NCI-H1417 treated with DMSO at 0.1 percent for 48 hours (cell line): ENCODE measurements at places on chromosomes 5 and 9.

DNA sequence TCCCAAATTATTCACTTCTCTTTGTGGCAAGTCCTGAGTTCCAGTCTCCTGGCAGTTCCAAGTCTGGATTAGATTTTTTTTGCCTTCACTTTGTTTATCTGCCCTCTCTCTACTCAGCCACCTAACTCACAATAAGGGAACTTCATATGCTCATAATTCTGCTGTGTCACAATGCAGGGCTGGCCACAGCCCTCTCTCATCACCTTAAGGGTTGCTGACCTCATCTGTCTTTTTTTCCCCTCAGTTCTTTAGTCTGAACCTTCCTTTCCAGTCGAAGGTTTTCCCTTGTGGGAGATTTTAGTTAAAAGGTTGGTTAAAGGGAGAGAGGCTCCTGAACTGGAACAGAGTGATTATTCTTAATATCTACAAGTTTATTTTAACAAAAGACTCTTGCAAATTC is 4.1 kb downstream of the BAG1 start:
- no peak for DNase-seq

DNA sequence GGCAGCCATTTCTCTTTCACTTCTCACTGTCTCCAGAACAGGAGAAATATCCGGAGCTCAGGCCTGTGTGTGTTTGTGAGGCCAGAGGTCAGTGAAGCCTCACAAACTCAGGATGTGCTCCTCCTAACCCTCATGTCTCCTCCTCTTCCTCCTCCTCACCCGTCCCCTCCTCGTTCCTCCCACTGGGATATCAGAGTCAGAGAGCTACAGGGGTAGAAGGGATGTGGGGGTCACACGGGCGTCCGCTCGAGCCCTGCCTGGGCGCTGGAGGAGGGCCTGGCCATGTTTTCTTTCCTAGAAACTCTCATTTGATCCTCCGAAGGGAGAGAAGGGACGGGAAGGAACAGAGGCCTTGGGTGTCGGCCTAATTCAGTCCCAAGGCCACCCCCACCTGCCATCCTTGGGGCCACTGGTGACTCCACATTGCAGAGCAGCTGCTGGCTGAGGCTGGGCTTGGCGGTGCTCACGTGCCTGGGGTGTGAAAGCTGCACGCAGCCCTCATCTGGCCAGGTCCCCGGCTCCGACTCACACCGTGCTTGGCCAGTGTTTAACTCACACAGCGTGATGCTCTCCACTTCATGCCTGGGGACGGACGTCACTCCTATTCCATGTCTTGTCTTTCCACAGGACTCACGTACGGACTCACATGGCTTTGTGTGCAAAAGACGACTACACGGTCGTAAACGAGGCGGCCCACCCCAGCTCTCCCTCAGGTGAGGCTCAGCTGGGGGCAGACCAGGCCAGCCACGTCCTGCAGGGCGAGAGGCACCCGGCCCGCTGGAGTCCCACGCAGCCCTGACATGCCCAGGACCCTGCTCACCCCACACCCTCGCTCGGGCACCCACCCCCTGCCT is 22.6 kb upstream of the SLC6A19 start:
- DNase-seq: no peak

DNA sequence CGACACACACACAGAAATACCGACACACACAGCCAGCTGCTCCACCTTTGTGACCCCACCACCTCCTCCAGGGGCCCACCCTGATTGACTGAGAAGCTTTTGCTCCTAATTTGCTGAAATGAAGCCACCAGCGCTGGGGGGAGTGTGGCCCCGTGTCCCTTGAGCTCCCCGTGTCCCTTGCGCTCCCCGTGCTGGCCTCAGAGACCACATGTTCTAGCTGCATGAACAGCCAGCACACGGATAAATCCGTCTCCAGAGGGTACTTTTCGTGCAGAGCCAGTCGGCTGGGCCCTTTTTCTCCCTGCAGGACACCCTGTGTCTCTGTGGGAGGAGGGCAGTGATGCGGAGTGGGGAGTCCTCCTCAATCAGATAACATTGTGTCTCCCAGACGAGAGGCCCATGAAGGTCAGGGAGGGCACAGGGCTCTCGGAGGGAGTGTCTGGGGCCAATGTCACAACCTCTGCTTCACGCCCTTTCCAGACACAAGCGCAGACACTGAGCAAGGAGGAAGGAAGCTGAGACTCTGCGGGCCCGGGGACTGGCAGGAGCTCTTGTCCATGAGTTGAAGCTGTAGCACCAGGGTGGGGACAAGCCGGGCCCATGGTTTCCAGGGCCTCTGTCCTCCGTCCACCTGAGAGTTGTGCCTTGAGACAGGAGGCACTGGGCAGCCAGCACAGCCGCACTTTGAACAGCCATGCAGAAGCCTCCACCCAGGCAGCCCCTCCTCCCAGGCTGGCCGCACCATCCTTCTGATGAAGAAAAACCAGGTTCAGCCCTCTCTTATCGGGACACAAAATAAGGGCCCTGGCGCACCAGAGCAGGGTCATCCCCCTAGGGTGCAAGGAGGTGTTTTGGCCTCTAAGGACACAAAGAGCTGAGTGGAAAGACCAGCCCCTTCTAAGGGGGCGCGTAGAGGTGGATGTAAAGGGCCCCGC is 36.4 kb upstream of the SLC6A19 start:
- no peak for DNase-seq

DNA sequence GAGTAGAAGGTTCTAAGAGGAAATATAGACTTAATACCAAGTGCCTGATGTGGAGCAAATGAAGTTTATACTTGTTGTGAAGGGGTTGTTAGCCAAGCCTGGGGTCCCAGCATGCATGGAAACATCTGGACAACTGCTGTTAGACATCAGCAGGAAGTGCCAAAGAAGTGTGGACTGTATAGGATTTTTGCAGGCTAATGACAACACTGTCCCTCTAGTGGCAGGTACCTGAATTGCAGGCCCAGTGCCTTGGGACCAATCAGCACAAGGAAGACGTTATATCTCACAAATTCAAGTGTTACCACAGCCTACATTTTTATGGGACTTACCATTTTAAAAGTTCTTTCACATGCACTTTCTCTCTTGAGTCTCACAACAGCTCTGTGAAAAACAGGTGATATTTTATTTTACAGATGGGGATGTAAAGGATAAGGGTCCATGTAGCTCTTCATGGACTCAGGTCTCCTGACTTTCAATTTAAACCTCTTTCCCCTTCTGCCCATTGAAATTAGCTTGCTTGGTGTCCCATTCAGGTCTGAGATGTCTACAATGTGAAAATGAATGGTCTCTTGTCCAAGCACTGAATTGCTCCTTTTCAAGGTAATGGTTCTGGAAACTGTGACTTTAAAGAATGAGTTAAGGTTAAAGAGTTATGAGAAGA is 89.0 kb upstream of the MAP1B start:
- no peak for DNase-seq

- no peak for DNase-seq
Measured at GRCh38 chr5:142597546-142598337, 88.1 kb downstream of the FGF1 start.

- DNase-seq: no peak
Measured at GRCh38 chr5:959581-960531, 48.7 kb upstream of the NKD2 start.

- DNase-seq: no peak
Measured at GRCh38 chr5:152288917-152289595, 116.0 kb downstream of the NMUR2 start.

DNA sequence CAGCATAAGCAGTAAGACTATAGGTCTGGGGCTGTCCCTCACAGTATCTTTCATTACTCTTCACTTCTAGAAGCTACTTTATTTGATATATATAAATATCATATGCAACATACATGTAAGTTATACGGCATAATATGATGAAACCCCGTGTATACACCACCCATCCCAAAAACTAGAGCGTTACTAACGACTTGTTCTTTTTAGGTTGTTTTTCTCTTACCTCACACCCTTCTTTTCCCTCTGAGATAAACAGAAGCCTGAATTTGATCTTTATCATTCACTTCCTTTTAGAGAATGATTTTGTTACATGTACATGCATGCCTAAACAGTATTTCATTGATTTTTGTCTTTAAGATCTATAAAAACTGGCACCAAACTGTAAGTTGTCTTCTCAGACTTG is 3.7 kb downstream of the TRMO start:
- no peak for DNase-seq

GRCh38 chr5:53321073-53321472 is 159.4 kb upstream of the FST start:
- DNase-seq: no peak

- DNase-seq: no peak
Measured at GRCh38 chr5:134432677-134433359, 21.1 kb upstream of the CDKN2AIPNL start.

DNA sequence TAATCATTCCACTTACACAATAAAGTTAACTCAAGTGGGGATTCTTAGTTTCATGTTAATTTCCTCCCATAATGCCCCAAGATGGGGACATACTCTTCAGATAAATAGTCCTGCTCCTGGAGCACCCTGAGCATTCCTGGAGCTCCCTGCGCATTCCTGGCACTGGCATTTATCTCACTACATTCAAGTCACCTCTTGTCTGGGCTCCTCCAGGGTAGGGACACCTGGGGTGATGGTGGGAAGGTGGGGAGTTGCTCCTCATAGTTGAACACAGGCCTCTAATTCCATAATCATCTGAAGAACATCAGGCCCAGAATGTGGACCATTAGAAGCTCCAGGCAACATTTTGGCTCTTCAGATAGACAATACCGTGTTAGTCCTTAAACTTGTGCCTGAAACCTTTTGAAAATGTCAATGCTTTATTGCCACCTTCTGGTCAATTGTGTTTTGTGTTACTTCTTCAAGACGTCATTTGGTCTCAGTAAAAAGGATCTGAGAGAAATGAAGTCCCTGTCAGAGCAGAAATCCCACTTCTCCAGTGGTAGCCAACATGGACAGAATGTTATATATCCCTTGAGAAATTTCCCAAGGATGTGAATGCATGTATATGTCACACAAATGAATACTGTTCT is 14.2 kb upstream of the AGGF1 start:
- DNase-seq: no peak

DNA sequence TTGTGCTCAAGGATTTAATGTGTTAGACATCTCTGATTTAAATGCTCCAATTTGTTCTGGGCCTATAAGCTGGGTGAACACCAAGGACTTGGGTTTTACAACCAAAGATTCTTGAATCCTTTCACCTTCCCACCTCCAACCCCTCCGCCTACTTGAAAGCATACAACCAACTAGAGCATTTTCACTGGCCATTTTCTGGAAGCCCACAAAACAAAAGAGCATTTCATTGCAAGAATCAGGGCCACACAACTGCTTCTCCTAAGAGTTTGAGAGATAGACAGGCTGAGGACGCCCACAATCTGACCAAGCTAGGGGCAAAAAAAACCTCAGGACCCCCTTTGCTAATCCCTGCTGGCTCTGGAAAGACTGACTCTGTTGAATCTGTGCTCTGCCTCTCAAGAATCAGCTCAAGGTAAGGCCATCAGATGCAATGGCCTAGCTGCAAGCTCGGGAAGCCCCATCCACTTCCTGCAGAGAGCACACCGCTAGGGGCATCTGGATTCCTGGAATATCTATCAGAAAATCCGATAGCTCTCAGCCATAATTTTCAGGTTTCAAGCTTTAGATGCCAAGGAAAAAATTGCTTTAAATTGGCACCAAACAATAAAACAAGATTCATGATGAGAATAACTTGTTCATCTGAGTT is 57.7 kb downstream of the RETREG1 start:
- DNase-seq: no peak

- DNase-seq: no peak
Measured at GRCh38 chr9:86469476-86470250, 115.5 kb upstream of the TUT7 start.

GRCh38 chr5:69451941-69452647 is 37.2 kb downstream of the MARVELD2 start:
- DNase-seq: no peak

GRCh38 chr5:2801577-2802525 is 50.4 kb upstream of the IRX2 start:
- DNase-seq: no peak

DNA sequence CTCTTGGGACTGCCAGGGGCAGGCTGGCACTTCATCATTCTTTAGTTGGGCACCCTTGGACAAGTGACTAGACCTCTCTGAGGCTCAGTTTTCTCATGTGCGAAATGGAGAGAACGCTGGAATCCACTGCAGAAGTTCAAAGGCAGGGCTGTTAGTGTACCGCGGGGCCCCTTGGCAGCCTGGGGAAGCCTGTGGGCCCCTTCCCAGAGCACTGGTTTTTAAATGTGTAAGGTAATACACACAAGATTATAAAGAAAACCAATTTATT is 209.5 kb upstream of the MVB12B start:
- DNase-seq: no peak

DNA sequence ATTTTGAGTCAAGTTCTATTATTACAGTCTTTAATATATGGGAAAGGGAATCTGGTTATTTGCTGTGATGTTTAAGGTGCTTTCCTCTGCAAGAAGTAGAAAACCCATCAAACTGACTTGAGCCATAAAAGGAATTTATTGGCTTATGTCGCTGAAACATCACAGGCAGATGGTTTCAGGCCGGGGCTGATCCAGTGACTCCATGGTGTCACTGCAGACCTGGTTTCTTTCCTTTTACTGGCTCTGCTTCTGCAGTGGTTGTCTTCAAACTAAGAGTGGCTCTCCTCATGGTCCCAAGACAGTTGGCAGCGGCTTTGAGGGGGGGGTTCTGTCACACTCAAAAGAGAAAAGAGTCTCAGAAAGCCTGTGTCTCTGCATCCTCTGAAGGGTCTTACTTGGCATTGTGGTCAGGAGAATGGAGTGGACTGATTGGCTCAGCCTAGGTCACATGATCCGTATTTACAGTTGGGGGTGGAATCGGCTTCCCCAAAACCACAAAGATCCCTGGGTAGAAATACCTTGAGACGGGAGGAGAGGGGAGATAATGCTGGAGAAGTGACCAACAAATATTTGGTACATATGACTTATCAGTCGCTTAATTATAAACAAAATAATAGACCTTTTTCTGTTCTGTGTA is 106.3 kb downstream of the DAPK1 start:
- no peak for DNase-seq

- DNase-seq: no peak
Measured at GRCh38 chr5:170740551-170741205, 42.8 kb upstream of the GABRP start.

- DNase-seq: no peak
Measured at GRCh38 chr9:25254051-25254450, 424.2 kb downstream of the TUSC1 start.

GRCh38 chr9:98877311-98877710 is 66.4 kb upstream of the COL15A1 start:
- no peak for DNase-seq

GRCh38 chr5:168801567-168801966 is 222.4 kb upstream of the PANK3 start:
- DNase-seq: no peak

GRCh38 chr5:71569748-71570509 is 17.2 kb upstream of the MCCC2 start:
- no peak for DNase-seq

GRCh38 chr9:112378328-112379176 is 1.4 kb upstream of the HSDL2 start:
- DNase-seq: no peak
